PC-3 (cell line): ENCODE measurements at places on chromosomes 7 and 10.

DNA sequence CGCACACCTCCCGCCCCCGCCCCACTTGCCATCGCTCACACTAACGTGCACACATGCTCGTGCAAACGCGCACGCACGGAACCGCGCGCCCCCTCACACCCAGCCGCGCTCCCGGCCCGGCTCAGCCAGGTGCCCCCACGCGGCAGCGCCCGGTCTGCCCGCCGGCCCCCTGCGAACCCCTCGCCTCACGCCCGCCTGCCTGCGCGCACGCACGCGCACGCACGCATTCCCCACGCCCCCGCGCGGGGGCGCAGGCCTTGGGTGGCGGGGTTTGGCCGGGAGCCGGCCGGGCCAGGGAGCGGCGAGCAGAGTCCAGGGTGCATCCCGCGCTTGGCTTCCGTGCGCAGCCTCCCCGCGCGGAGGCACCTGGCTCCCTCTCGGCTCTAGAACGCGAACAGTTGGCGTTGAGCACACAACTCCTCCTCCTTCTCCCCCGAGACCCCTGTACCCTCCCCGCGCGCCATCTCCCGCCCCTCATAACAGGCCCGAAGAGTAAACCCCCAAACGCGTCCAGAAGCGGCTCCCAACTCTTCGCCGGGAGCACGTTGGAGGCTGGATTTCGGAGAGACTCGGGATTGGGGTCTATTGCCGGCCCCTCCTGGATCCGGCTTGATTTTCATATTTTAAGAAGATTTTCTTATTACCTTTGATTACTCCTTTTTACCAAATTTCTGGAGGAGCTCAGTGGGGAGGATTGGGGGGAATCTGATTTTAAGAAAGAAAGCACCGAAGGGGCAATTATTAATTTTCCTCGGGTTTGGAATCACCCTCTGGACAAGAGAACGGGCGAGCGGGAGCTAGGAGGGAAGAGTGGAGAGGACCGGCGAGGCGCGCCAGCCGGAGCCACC, 527 bp upstream of the SORCS3 start:
- DNase-seq, result no peak

DNA sequence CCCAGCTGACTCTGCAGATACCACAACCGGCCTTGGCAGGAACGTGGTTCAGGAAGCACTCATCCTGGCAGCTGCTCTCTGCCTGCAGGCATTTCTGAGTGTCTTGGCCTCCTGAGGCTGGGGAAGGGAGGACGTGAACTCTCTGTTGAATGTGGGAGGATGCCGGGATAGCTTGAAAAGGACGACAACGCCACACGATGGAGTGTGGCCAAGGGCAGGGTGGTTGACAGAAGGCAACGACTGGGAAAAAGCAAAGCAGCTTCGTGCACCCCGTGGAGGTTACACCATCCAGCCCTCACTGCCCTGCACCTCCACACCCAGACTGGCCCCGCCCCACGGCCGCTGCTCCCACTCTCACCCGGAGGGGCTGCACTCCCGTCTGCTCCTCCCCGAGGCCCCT, 466.1 kb upstream of the FOXK1 start:
- peak; percentile 26 for DNase-seq

GRCh38 chr7:142669074-142669654, 80.1 kb upstream of the PRSS1 start:
- peak; percentile 68 for DNase-seq

DNA sequence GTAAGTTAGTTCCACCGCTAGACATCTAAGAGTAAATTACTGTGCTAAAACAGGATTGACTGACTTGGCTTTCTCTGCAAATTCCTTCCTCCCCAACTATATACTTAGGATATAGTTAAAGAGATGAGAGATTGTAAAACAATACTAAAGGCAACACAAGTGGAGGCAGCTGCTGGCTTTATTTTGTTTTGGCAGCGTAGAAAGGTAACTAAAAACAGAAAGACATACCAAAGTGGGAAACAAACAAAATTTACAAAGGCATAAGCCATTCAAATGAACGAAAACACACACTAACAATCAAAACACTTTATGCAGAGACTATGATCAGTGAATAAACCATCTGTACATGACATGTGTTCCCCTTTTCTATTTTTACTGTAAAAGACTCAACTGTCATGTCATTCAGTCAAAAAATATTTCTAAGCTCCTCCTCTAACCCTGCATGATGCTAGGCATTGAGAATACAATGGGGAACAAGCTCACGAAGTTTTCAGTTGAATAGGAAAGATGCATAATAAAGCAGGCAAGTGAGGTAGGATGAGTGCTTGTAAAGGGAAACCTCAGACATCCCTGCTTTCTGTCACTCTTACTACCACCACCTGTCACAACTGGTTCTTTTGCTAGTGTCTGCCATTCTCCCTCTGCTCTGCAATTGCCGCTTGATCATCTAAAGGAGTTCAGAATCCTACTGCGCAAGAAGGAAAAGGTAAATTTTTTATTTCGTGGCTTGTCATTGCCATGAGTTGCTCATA, 64.2 kb upstream of the COL1A2 start:
- no peak for DNase-seq

- DNase-seq, result no peak
Measured at GRCh38 chr10:2760736-2761135, 306.6 kb upstream of the PFKP start.

DNA sequence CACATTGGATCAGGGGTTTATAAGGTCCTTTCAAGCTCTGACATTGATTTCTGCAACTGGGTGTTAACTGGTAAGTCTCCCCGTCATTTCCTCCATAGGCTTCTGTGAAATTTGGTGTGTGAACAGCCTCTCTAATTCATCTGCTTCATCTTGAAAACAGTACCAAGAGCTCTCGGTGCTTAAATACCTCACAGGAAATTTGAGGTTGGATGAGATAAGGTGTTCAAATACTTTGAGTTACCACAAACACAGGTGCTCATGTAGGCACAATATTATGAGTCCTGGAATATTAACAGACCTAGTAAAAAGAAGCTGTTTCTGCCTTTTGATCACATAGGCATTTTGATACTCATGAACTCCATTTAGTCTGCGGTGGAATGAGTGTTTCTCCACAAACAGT, 85.2 kb downstream of the RTKN2 start:
- DNase-seq, result peak; percentile 59

GRCh38 chr10:48609441-48609840, 4.6 kb upstream of the ARHGAP22 start:
- DNase-seq, result no peak

GRCh38 chr7:11505471-11505985, 326.5 kb downstream of the THSD7A start:
- no peak for DNase-seq

GRCh38 chr10:12130237-12130872, 878 bp downstream of the SEC61A2 start:
- DNase-seq, result peak; percentile 49

GRCh38 chr7:39073432-39073831, 95.7 kb downstream of the POU6F2 start:
- DNase-seq, result no peak

DNA sequence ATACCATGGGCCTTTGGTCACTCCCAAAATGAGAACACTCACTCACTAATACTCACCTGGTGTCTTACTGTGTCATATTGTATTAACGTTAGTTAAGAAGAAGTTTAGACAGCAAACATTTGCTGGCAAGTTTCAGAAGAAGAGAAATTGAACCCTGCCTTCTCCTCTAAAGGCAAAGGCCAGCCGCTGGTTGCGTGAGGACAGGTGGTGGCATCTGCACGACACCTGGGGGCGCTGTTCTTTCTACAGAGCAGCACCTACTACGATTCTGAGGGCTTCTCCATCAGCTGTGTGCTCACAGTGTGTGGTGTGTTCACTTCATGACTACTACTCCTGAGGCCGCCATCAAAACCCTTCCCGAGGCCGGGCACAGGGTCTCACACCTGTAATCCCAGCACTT, 17.9 kb upstream of the CLEC2L start:
- peak; percentile 9 for DNase-seq

DNA sequence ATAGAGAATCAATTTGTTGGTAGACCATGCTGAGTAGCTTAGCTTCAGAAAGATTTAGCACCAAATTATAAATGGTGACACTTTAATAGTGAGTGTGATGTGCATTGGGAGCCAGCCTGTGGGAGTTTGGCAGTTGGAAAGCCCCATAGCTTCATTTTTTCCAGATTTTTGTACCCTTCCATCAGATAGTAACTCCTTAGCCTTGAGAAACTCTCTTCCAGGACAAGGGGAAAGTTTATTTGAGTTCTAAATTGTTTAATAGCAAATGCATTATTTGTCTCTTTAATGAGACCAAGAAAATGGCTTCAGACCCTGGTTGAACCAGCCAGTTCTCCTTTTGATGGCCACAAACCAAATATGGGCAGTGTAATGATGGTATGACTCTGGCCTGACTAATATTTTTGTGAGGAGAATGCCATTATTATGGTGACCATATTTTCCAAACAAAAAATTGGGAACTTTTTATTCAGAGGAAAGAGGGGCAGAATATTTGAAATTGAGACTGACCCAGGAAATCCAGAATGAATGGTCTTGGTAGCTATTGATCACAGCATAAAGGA, 49.8 kb downstream of the PLCE1 start:
- peak; percentile 74 for DNase-seq

GRCh38 chr7:159092701-159093121, 52.0 kb downstream of the VIPR2 start:
- no peak for DNase-seq

DNA sequence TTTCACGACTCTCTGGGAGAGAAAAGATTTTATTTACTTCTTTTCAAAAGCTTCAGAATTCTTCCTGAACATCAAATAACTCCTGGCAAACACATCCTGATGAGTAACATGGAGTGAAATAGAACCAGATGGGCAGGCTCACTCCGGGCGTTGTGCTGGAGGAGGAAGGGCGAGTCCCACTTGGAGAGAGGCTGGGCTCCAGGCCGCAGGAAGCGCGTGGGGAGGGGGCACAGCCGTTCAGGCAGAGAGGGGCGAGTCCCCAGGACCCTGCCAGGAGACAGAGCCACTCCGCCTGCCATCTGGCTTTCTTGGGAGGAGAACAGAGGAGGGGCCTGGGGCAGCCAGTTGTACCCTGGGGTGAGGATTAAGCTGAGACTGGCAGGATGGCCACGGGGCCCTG, 265.9 kb upstream of the ZMIZ1 start:
- DNase-seq, result peak; percentile 99

DNA sequence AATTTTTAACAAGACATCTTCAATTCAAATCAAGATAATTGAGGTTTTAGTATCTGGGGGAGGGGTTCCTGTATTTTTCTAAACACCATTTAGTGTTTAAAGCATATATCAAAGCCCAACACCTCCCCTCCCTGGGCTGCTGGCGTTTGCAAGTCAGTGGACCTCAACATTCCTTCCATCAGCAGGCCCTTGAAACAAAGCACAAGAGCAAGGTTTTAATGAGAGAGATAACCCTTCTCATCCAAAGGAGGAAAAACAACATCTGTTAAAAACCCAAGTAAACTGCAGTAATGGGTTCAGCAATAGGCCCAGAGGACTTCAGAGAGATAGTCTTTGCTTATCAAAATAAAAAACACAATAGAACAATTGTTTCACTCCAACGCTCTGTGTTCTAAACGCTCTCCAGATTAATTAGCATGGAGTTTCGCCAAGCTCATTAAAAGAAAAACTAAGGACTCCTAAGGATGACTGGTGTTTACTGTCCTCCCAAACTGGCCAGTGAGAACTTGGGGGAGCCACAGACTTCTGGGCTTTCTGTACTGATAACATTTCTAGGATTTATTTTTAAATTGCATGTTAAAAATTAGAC, 2.5 kb downstream of the JCAD start:
- DNase-seq, result no peak

DNA sequence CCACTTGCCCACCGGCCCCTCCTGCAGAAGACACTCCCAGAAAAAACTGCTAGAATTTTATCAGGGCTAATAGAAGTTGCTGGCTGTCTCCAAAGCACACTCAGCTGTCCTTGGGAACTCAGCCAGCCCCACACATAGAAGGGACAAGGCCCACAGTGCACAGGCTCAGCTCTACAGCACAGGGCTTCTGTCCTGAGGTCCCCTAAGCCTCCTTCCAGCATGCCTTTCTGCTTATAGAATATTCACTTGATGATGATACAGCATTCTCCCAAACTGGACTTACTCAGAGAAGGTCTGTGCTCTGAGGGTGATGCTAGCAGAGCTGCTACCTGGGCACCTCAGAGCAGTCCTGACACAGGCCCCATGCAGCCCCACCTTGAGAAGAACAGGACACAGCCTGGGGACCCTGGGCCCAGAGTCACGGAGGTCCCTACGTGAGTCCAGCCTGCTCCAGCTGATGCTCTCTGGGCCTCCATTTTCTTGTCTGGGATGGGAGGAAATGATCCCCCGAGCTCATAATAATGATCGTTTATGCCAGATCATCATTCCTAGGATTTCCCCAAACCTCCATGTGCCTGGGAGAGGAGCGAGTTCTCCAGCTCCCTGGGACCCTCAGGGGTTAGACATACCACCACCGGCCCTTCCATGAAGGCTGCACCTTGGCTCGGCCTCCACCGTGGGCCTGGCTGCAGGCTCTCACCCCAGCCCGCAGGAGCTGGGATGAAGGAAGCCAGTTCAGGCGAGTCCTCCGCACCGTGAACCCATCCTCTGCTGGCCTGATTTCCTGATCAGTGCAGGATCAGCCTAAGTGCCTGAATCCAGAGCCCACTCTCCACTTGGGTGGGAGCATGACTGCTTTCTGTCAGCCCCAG, 145.6 kb downstream of the ZNF248 start:
- no peak for DNase-seq

DNA sequence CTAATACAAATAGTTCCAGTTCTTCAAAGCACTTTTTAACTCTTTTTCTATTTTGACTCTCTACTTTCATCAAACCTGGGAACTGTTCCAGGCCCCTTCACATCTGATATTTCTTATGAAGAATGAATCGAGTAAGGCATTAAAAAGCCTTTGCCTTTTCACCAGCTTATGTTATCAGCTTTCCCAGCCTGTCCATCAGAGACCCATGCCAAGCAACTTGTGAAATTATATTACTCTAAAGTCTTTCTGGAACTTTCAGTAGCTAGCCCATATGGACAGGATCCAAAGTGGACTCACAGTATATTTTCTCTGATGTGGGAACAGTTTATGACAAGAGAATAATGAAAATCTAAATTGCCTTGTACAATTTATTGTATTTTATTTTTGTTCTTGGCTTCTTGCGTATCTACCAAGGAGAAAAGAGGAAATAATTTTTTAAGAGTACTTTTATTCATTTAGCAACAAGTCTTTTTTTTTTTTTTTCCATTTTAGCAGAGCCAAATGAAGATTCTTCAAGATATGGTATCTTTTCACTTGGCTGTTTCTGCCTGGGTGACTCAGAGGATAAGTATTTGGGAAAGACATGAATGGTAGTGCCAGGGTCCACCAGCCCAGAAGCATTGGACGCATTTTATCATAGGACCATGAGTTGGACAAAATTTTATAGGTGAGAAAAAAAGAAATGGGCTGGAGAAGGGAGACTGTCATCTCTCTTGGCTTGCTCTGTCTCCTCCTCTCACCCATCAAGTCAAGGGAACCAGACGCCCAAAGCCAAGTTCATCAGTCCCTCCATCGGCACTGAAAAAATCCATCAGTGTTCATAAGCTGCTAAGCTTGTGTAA, 195.8 kb upstream of the NEBL start:
- peak; percentile 30 for DNase-seq

- DNase-seq, result no peak
Measured at GRCh38 chr10:70274643-70275042, 9.2 kb downstream of the NPFFR1 start.
